Foreskin fibroblast (primary cell): ENCODE measurements at places on chromosomes 6 and 20.
A peak's percentile ranks its signal among the peaks of the same experiment; 100 is the strongest.

GRCh38 chr20:52083627-52084232 is 107.8 kb downstream of the ZFP64 start:
- peak; percentile 85 for DNase-seq

DNA sequence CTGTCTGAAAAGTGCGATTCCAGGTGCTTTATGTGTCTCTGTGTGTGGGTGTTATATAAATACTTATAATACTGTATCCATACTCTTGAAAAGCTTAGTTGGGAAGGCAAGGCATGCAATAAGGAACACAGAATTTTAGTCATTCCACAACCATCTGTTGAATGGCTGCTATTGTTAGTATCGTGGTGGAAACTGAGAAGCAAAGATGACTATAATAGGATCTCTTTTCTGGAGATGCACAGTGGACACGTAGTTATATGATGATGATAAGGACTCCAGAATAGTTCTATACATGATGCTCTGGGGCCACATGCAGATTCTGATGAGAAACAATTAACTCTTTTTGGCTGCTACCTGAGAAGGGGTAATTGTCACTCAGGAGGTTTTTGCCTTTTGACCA is 25.2 kb downstream of the ESR1 start:
- DNase-seq, result no peak

DNA sequence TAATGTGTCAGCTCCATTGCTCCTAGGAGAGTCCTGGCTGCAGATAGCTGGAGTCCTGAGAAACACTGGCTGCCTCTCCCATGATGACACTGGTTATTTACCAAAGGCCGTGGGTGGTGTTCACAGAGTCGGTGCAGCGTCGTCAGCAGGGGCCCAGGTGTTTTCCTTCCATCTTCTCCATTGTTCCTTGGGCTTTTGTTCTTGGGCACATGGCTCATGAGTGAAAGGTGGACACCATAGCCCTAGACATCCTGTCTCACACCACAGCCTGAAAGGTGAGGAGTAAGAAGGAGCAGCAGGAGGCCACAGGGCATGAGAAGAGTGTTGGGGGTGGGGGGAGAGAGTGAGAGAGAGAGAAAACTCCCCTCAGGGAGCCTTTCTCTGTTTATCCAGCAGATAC is 9.1 kb downstream of the CST5 start:
- DNase-seq, result no peak

- DNase-seq, result peak; percentile 65
These were observed 24.0 kb upstream of the SCML4 start for GRCh38 chr6:107847844-107848802.

DNA sequence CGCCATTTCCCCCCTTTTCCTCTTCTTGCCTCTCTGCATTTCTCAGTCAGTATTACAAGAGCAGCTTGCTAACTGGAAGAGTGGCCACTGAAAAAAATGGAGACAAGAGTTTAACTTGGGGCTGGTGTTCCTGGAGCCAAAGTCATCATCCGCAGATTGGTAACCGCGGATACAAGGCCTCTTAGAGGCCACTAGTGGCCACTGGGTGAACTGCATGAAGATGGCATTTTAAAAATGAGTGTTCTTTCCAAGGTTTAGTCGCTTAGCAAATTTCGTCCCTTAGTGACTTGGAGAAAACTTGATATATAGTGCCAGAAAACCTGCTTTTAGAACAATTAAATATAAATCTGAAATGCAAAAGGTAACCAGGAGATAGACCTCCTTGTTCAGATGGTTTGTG is 4.8 kb downstream of the F13A1 start:
- peak; percentile 2 for DNase-seq
